ENCODE measurements at places on chromosomes 3 and 15. TPM values are rescaled to one million over a fixed set of nuclear protein-coding genes. Genes with fewer than 3 reads are reported as not detected.

GRCh38 chr3:71228156-71228866, 355.2 kb downstream of the FOXP1 start:
- H3K4me3 ChIP-seq: no peak overlapping the region
- H3K27me3 ChIP-seq: peaks cover 2% of the 10 kb centered on the region

GRCh38 chr3:7565574-7565973, 704.7 kb downstream of the GRM7 start:
- H3K27ac ChIP-seq: no peak overlapping the region
- no peaks in the 10 kb centered on the region for H3K36me3 ChIP-seq
- H3K27me3 ChIP-seq: no peaks in the 10 kb centered on the region
- no peaks in the 10 kb centered on the region for H3K4me1 ChIP-seq
- no peak overlapping the region for H3K4me3 ChIP-seq

DNA sequence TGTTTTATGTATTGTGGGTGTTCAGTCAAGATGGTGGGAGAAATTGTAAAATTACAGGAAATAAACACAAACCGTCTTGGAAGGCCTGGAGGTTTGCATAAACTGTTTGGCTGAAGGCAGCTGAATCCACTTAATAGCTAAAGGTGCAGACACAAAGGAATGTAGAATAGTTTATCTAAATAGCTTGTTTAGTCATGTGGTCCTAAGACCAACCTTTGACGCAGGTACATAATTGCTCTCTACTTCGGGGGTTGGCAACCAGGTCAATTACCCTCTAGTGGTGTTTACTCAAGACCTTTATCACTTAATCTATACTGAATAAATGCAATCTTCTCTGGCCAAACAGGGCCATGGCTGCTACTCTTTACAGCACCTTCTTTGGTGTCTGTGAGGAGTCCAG, 502.8 kb downstream of the IGSF11 start:
- H3K27me3 ChIP-seq: no peaks in the 10 kb centered on the region
- H3K4me3 ChIP-seq: no peak overlapping the region
- H3K36me3 ChIP-seq: no peaks in the 10 kb centered on the region
- peaks cover 12% of the 10 kb centered on the region for H3K4me1 ChIP-seq
- no peak overlapping the region for H3K27ac ChIP-seq

DNA sequence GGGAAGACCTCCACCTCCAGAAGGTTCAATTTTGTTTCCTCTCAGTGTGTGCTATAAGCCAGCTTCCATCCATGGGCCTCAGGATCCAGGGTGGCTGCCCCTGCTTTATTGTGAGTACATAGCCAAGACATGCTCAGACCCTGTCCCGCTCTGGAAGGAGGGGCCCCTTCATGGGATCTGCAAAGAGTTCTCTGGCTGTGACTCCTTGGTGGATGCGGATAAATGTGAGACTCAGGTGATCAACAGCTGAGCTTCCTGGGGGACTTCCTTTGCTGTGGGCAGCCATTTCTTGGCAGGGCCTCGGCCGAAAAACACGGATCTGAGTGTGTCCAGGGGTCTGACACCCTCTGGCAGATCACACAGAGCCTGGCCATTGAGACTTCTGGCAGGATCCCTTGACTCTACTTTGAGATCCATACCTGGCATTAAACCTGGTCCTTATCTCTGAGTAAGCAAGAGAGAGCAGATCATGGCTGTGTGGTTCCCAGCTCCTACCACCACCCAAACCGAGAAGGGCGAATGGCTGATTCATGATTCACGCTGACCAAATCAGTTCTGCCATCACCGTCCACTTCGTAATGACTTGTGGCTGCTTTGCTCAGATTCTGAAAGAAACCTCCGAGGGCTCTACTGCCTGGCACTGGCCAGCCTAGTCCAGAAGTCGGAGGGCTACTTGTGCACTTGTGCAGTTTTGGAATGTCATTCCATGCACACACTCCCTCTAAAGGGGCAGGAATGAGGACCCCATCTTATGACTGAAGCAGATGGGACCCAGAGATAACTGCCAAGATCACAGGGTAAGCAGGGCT, 68.1 kb downstream of the SENP2 start:
- H3K27ac ChIP-seq: no peak overlapping the region
- peaks cover 2% of the 10 kb centered on the region for H3K27me3 ChIP-seq
- no peak for DNase-seq
- H3K36me3 ChIP-seq: no peaks in the 10 kb centered on the region
- no peak overlapping the region for H3K4me3 ChIP-seq

DNA sequence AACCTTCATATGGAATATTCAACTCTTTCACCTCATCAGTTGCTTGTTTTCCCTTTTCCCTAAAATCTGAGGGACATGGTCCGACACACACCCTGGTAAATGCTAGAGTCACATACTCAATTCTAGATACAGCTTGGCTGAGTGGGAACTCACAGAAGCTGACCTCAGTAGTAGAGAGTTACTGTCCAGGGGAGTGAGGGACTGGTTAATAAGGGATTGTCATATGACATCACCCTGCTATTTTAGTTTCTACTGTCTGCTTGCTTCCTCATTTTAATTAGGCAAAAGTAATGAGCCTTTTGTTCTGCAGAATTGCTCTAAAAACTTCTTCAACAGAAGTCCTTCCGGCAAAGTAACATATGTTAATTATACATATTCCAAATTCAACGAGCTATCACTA, 244.5 kb downstream of the ZIC4 start:
- no peak overlapping the region for H3K4me3 ChIP-seq
- H3K27ac ChIP-seq: no peak overlapping the region
- no peaks in the 10 kb centered on the region for H3K36me3 ChIP-seq
- no peaks in the 10 kb centered on the region for H3K27me3 ChIP-seq

GRCh38 chr3:170864525-170865208, 5.3 kb downstream of the RPL22L1 start:
- H3K4me3 ChIP-seq: no peak overlapping the region
- peaks cover 18% of the 10 kb centered on the region for H3K36me3 ChIP-seq
- no peak for DNase-seq
- H3K4me1 ChIP-seq: no peaks in the 10 kb centered on the region
- no peak overlapping the region for H3K27ac ChIP-seq

UTS2B gene
- 0.29 TPM for total RNA-seq

POPDC2 gene
- 3.5 TPM for total RNA-seq

CFAP161 gene
- not detected for total RNA-seq

CRABP1 gene
- 0.41 TPM for total RNA-seq

CYP1A1 gene
- not detected for total RNA-seq

SAMD7 gene
- not detected for total RNA-seq

PCNP gene
- 127 TPM for total RNA-seq

Data from GM12878 (cell line).